ENCODE measurements at places on chromosomes 7 and 10.

DNA sequence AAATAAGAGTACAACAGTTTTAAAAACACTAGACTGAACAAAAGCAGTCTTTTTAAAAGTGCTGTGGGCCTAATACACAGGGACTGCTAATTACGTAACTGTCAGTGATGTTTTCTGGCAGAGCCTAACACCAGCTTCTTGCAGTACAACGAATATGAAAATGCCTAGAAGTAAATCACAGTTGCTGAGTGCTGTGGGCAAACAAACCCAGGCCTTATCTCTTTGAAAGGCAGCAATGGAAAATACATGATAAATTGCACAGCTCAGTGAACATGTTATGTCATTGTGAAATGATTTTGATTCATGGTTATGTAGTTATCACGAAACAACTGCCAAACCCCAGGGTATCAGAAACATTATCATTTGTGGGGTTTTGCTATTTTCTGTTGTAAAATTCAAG is 428.4 kb downstream of the GFRA1 start:
- no peak for DNase-seq

GRCh38 chr10:79072994-79073645 is 4.4 kb downstream of the ZMIZ1 start:
- DNase-seq = peak; percentile 8

- peak; percentile 89 for DNase-seq
Measured at GRCh38 chr10:72260239-72260975, 13.3 kb upstream of the DDIT4 start.

- no peak for DNase-seq
Measured at GRCh38 chr7:32079510-32079909, 9.3 kb upstream of the PDE1C start.

GRCh38 chr7:2033586-2034135 is 199.1 kb downstream of the MAD1L1 start:
- no peak for DNase-seq

- DNase-seq = peak; percentile 81
Measured at GRCh38 chr10:80187465-80188409, 17.6 kb downstream of the ANXA11 start.

DNA sequence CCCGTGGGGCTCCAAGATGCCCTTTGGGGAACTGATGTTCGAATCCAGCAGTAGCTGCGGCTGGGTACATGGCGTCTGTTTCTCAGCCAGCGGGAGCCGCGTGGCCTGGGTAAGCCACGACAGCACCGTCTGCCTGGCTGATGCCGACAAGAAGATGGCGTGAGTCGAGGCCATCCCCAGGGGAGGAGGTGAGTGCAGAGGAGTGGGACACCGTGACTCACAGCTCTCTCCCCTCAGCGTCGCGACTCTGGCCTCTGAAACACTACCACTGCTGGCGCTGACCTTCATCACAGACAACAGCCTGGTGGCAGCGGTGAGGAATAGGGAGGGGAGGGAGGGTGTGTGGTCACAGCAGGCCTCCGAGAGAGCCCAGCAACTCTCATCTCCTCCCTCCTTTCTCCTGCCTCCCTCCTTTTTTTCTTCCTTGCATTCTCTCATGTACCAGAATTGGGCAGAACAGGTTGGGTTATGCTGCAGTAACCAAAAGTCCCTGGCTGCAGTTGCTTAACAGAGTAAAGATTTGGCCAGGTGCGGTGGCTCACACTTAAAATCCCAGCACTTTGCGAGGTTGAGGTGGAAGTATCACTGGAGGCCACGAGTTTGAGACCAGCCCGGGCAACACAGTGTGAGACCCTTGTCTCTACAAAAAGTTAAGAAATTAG is 16.5 kb downstream of the ARPC1B start:
- DNase-seq = peak; percentile 20

- DNase-seq = peak; percentile 8
Measured at GRCh38 chr10:116045366-116046356, 227.3 kb downstream of the GFRA1 start.

DNA sequence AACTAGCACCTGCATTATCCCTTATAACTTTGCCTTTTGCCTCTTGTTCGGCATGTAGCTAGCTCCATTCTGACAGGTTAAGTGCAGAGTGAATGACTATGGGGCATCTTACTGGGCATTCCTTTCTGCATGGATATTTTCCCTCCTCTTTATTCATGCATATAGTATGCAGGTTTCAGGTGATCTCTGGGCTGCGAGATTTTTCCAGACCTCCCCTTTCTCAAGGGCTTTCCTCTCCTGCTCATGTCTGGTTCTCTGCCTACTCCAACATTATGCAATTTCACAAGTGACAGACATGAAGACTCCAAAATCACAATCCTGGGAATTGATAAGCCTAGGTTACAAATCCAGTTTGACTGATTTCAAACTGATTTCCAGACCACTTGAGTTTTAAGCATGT is 503.8 kb downstream of the NXPH1 start:
- no peak for DNase-seq

DNA sequence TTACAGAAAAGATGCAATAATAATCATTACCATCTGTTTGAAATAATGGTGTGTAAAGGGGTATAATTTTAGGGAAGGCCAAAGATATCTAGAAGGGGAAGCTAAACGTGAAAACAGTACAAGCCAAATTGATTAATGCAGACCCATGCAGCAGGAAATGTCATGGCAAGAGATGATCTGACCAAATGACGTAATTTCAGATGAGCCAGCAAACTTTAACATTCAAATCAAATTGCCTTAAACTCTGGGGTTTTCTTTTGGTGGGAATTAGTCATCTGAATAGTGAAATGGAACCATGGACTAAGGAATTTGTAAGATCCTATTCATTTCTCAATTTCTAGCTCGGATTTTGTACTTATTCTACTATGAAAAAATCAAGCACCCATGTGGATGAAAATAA is 21.4 kb upstream of the SCIN start:
- no peak for DNase-seq

DNA sequence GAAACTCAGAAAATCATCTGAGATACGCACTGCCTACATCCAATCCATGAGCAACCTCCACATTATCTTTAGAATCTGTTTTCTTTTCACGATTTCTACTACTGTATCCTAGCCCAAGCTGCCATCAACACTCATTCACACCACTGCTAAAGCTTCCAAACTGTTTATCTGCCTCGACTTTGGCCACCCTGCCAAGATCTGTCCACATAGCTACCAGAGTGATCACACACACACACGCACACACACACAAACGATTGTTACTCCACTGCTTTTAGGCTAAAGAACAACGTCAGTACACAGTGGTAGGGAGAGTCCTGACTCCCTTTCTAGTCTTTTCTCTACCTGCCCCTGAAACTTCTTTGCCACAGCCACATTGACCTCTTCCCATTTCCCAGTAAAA is 142.0 kb downstream of the CCDC71L start:
- DNase-seq = no peak

- no peak for DNase-seq
Measured at GRCh38 chr10:32142646-32143045, 86.4 kb upstream of the KIF5B start.

DNA sequence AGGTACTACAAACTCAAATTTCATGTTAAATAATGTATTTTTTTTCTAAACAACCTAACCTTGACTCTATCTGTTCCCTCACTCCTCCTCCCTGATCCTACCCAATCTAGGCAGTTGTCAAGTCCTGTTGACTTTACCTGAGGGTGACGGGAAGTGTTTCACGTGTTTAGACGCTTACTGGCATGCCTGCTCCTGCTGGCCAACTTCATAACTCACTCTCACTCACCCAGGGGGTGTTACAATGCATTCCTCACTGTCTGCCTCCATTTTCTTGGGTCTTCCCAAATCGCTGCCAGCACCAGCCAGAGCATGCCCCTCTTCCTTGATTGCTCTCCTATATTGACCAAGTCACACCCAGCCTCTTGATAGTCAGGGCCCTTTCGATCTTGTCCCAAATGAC is 28.3 kb downstream of the CRCP start:
- peak; percentile 78 for DNase-seq

- no peak for DNase-seq
Measured at GRCh38 chr10:130189608-130190054, 53.4 kb downstream of the GLRX3 start.

- no peak for DNase-seq
Measured at GRCh38 chr10:84460520-84460919, 132.1 kb downstream of the CCSER2 start.

DNA sequence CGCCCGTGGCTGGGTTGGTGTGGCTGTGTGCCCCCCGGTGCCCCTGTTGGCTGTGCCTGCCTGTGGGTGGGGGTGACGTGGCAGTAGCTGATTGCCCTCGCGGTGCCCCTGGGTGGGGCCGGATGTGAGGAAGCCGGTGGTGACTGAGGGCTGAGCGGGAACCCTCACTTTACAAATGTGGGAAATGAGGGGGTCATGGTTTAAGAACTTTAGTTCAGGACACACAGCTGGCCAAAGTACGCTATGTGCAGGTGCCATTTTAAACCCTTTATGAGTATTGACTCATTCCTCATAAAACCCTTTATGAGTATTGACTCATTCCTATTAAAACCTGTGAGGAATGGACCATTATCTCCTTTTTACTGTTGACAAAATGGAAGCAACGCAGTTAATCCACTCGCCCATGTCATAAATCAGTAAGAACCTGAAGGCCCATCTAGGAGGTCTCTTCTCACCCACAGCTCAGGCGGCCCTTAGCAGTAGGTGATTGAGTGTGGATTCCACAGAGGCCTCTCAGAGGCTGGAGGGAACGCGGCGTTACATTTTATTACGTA is 290.1 kb upstream of the COBL start:
- peak; percentile 62 for DNase-seq

GRCh38 chr10:122515588-122516231 is 44.8 kb upstream of the DMBT1 start:
- no peak for DNase-seq

GRCh38 chr7:129240119-129240820 is 15.4 kb downstream of the AHCYL2 start:
- DNase-seq = no peak

DNA sequence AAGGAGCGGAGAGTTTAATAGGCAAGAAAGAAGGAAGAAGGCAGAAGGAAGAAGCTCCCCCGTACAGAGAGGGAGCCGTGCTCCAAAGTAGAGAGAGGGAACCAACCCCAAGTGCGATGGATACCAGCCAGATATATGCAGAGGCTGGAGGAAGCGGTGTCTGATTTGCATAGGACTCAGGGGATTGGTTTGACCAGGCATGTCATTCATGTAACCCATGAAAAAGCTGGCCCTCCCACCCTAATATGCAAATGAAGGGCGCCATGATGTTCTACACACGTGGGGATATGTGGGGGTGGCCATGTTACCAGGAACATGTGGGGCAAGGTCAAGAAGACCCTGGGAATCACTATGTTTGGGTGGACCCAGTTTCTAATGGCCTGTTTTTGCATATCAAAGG is 40.6 kb upstream of the FAM3C start:
- no peak for DNase-seq

DNA sequence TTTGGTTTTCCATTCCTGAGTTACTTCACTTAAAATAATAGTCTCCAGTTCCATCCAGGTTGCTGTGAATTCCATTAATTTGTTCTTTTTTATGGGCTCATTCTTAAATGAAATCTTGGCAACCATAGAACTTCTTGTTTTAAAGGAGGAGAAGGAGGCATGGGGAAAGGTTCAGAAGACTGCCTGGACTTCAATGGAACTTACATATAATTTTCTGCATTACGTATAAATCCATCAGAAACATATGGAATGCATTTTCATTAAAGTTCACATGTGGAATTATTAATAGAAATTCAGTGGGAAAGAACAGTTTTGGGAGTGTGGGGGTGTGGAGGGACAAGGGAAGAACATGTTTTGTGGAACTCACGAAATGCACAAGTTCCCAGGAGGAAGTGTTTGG is 176.6 kb upstream of the PRKCQ start:
- no peak for DNase-seq

GRCh38 chr7:37643876-37644275 is 39.7 kb upstream of the GPR141 start:
- DNase-seq = no peak

DNA sequence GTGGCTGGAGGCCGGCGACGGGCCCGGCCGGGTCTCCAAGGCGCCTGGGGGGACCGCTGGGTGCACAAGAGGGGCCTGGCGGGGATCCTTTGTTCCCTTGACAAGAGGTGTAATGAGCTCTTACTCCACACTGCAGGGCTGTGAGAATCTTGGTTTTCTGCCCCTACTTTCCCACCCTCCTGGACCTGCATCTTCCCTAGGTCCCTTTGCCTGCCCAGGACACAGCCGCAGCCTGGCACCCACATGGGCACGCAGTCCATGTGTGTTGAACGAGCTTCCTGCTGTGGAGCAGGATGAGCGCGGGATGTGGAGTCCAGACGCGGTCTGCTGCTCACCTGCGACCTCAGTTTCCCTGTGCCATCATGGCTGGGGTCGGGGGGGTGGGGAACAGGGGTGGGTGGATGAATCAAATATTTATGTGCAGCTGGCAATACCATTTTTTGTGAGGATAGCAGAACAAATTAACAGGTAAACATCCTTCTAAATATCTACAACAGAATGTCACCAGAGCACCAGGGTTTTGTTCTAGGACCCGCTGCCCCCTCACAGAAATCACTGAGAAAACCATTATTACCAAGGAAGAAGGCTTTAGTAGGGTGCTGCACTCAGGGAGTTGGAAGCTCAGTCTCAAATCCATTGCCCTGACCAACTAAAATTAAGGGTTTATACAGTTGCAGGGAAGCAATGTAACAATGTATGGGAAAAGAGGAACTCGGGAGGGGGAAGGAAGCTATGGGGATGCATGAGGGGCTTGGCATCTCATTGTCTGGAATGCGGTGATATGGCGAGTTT is 474 bp upstream of the NSMCE4A start:
- DNase-seq = no peak

DNA sequence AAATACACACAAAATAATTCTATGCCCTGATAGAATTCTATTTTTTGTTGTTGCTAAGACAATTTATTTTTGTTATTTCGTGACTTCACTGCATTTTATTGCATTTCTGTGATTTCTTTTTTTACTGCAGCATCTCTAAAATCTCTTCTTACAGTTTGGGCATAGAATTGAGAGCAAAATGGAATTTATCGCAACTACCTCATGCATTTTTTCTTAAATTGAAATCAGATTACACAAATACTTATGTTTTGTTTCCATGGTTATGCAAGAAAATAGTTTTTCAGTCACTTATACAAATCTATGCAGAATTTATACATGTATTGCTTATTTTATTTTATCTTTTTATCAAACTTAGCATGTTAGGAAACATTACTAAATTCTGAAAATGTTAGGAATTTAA is 781.8 kb upstream of the LRRTM3 start:
- DNase-seq = no peak

Data from NCI-H69 (cell line).